ENCODE measurements at places on chromosomes 11 and 22.
A peak's percentile ranks its signal among the peaks of the same experiment; 100 is the strongest.

- no peak for DNase-seq
These were observed 23.2 kb downstream of the MS4A4A start for GRCh38 chr11:60303661-60304060.

DNA sequence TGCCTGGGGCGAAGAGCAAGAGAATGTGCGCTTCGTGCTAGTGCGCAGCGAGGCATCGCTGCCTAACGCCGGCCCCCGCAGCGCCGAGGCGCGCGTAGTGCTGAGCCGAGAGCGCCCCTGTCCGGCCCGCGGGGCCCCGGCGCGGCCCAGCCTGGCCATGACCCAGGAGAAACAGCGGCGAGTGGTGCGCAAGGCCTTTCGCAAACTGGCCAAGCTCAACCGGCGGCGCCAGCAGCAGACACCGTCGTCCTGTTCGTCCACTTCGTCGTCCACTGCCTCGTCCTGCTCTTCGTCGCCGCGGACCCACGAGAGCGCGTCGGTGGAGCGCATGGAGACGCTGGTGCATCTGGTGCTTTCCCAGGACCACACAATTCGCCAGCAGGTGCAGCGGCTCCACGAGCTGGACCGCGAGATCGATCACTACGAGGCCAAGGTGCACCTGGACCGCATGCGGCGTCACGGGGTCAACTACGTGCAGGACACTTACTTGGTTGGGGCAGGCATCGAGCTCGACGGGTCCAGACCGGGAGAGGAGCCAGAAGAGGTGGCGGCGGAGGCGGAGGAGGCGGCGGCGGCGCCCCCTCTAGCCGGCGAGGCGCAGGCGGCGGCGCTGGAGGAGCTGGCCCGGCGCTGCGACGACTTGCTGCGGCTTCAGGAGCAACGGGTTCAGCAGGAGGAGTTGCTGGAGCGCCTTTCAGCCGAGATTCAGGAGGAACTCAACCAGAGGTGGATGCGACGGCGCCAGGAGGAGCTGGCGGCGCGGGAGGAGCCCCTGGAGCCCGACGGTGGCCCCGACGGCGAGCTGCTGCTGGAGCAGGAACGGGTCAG, 1.0 kb downstream of the RASSF10 start:
- no peak for DNase-seq

DNA sequence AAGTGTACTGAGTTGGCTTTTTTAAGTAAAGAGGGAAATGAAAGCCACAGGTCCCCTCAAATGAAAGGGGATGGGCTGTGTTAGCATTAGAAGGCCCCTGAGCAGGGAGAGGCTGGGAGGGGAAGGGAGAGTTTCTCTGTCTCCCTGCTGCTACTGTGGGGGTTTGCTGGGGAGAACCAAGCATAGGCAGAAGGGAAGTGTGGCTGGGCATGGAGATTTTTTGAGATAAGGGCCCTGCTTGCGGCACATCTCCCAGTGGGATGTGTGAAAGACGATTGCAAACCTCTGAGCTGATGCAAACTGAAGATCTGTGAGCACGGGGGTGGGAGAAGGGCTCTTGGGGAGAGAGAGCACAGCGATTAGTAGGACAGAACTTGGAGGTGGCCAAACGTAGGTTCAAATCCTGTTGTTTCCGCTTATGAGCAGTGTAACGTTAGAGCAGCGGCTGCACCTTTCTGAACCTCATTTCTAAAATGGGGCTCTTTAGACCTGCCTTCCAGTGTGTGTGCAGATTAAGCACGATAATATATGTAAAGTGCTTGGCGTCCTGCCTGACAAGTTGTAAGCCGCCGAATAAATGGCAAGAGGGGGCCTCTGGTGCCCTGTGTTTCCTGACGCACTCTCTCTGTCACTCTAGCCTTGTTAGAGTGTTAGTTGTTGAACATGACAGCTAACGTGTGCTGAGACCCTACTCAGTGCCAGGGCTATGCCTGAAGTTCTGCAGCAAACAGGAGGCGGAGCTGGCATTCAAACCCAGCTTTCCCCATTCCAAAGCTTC, 122.3 kb downstream of the GRIK4 start:
- DNase-seq: no peak

GRCh38 chr11:92224407-92225124, at the start of gene FAT3:
Gene FAT3 (plus strand): TSS chr11:92224818. CDS start chr11:92352113, 127,295 bp downstream.
- no peak for DNase-seq

DNA sequence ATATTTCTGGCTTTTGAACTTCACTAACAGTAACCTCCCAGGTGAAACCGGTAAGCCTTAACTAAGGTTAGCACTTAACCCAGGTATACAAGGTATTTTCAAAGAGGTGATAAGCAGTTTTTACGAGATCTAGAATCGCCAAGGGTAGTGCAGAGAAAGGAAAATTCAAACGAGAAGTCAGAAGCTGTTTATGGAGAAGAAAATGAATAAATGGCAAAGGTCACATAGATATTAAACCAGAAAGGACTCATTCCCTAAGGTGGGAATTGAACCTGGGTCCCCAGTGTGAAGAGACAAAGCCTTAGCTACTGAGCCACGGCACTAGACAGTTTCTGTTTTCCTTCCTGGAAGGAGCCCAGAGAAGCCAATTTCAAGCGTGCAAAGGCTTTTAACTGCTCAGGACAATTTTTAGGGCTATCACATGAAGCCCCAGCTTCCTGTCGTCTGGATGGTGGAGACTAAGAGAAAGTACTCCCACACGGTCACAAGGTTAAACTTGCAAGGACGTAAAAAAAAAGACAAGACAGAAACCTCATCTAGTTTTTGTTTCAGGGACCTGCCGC, 5.7 kb upstream of the C1QTNF6 start:
- DNase-seq: peak; percentile 71

DNA sequence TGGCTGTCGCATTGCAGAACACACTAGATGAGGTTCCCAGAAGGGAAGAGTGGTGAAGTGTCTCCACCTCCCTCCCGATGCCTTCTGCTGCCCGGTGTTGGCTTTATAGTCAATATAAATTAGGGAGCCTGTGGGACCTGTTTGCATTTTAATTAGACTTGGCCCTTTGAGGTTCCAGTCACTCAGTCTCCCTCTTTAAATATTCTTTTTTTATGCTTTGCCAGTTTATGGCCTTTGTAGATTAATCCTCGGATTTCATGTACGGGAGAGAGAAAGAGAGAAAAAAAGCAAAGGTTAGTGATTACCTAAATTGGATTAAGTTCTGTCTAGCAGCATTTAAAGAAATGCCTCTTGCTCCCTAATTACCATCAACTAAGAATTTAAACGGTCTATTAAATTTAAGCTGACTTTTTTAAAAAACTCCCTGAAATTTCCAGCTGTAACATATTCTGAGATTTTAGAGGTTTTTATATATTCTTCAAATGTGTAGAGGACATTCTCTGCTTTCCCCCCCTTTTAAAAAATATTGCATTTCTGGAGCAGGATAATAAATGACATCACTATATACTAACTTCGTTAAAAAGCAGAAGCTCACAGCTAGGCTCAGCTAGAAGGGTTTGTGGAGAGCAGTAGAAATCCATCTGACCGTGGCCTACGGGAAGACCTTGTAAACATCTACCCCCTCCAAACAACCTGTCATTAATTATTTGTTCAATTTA, 84.4 kb downstream of the PRR5L start:
- DNase-seq: no peak

- no peak for DNase-seq
These were observed 61.6 kb downstream of the DYNC2H1 start for GRCh38 chr11:103170865-103171264.

DNA sequence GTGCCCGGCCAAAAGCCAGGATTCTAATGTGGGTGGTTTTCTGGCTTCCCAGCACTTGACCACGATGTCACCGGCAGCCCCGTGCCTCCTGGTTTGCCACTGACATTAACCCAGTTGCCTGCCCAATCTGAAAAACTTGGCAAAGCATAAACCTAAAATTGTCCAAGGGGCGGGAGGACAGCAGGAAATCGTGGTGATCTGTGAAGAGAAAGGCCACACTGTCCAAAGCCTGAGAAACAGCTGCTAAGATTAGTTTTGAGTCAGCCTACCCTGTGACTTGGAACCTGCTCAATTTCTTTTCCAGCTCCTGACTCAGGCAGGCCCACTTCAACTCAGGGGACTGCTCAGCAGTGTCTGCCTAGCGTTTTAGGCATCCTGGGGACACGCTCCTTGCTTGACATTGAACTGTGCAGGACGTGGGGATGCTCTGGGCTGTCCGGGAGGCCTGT, 8.2 kb upstream of the F2 start:
- no peak for DNase-seq

GRCh38 chr11:77821349-77821851, 456 bp downstream of the AAMDC start:
- peak; percentile 25 for DNase-seq

- DNase-seq: peak; percentile 76
These were observed 7.1 kb upstream of the FLI1 start for GRCh38 chr11:128686745-128687177.

GRCh38 chr22:46798366-46799350, 36.2 kb downstream of the TBC1D22A start:
- DNase-seq: peak; percentile 85

DNA sequence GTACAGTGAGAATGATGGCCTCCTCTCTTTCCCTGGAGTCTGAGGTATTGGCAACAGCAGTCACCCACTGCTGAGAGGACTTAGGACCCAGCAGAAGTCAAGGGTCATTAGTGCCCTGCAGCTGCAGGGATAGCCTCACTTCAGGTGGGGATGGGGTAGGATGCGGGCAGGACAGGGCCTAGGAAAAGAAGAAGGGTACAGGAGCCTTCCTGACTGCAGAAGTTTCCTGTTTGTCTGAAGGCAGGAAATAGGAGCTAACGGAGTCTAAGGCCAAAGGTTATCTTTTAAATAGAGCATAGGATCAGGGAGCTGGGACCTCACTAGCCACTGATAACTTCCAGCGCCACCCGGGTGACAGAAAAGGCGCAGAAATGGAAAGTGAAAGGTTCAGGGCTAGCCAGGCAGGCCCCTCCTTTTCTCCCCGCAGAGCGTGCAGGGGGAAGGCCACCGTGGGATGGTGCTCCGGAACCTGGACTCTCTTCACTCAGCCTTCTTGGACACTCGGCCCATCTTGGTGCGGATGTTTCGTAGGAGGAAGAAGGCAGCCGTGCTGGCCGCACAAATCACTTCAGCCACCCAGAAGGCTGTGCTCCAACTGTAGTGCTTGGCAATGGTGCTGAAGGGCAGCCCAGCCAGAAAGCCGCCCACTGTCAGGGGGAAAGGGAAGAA, 6.0 kb downstream of the TRAPPC4 start:
- no peak for DNase-seq

DNA sequence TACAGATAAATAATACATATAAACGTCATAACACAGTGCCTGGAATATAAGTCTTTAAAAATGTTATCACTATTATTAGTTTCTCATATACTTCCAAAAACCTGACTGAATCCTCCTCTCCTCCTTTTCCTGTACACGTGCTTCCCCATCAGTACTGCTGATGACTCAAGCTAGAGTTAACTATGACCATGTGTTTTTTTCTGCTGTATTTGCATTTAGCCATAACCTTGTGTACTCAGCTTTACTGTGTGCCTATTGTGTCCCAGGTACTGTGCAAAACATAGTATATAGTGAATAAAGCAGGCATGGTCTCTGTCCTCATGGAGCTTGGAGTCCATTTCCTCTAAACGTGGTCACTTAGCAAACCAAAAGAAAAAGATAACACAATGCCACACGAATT, 56.5 kb upstream of the ARHGAP32 start:
- DNase-seq: no peak

- no peak for DNase-seq
These were observed 861.6 kb downstream of the METTL15 start for GRCh38 chr11:28969832-28970231.

DNA sequence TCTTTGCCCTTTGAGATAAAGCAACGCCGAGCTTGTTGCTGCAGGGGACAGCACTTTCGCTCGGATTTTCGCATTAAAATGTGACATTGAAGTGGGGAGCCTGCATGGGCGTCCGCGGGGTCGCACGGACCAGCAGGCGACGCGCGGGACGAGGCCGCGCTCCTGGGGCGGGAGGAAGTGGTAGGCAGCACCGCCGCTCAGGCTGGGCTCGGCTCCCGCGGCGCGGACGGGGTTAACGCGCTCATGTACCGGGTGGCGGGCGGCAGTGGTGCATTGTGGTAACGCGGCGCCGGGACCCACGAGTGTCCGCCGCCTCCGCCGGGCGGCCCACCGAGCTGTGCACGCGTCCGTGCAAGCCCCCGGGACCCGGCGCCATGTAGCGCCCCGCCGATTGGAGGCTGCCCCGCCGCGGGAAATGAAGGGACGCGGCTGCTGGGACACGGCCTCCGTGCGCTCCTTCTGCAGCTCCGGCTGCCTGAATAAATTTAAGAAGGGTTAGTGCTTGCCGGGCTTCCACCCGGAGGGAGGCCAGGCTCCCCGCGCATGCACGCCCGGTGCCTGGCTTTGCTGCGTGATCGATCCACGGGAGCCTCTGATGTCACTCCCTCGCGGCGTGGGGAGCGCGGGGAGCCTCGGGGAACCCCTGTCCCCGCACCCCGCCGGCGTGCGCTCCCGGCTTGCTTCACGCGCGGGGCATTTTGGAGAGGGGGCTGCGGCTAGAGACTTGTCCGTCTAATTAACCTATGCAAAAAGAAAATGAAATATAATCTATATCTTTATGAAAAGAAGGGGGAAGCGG, 127.7 kb downstream of the OSBP2 start:
- DNase-seq: peak; percentile 11

- no peak for DNase-seq
These were observed 66.5 kb downstream of the LARGE2 start for GRCh38 chr11:45988921-45989320.

- DNase-seq: no peak
These were observed 1339.2 kb upstream of the TENM4 start for GRCh38 chr11:80779905-80780605.

DNA sequence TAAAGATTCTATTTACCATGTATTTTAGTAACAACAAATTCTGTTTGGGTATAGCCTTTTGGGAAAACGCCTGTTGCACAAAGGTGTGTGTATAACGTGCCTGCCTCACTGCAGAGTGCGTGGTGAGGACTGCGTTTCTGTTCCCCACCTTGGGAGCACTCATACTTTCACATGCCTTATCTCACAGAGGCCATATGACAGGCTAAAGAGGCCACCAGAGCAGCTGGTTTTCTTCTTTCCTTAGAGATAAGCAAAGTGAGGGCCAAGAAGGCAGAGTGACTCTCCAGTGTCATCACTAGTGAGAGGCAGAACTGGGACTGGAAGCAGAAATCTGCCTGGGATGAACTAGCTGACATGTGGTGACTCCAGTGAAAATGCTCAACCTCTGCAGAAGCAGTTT, 369.2 kb upstream of the NARS2 start:
- no peak for DNase-seq

DNA sequence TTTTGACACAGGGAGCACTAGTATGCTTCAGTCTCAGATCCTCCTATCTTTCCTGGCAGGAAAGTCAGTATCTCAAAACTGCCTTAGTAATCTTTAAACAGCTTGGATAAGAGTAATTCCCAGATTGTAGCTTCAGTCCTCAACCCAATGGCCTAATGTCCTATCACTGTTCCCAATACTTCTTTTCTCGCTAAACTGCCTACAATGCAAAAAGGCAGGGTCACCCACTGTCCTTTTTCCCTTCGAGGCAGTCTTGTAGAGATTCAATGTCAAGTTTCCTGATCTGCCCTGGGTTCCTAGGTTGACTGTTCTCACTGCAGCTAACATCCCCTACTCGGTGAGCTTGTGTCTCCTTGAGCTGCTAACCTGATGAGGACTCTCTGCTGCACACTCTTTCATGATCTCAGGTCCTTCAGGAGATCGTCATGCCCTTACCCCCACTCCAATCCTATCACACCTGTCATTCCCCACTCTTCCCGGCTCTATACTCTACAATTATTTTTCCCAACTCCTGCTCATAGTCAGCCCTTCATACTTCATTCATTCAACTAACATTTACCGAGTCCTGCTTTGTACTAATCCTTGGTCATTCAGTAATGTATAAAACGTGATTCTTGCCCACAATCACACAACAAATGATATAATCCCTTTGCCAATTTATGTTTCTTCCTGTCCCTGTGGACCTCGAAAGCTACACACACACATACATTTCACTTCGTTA, 904 bp downstream of the C2CD3 start:
- no peak for DNase-seq

Data from activated CD8-positive, alpha-beta T cell treated with anti-CD3 and anti-CD28 coated beads for 36 hours (primary cell).